ENCODE measurements at places on chromosomes 13 and 19.
A peak's percentile ranks its signal among the peaks of the same experiment; 100 is the strongest.

DNA sequence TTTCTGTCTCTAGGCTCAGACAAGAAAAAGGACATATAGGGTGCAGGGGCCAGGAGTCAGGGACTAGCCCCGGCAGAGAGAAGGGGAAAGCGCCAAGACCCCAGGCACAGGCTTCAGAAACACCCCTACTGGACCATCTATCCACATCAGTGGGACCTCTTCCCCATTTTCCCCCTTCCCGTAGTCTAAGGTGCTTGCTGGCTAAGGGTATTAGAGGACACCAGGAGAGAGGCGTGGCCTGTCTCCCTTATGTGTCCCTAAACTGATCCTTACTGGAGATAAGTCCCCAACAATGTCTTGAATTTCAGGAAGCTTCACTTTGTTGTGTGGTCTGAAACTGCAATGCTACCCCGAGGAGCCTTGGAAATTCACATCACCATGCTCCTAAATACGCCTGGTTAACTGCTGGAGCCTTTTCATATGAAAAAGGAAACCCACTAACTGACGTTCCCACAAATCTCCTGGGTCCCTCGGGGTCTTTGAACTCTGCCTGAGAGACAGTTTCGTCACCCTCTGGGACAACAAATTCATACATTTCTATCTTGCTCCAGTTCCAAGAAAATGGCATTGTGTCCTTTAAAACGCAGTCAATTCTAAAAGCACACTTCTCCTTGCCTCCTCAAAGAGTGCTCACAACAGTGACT is 197.7 kb downstream of the COL4A1 start:
- no peak overlapping the region for H3K27ac ChIP-seq
- H3K4me1 ChIP-seq, result peaks cover 6% of the 10 kb centered on the region
- no peak for DNase-seq
- peaks cover 16% of the 10 kb centered on the region for H3K27me3 ChIP-seq
- H3K4me3 ChIP-seq, result no peak overlapping the region

DNA sequence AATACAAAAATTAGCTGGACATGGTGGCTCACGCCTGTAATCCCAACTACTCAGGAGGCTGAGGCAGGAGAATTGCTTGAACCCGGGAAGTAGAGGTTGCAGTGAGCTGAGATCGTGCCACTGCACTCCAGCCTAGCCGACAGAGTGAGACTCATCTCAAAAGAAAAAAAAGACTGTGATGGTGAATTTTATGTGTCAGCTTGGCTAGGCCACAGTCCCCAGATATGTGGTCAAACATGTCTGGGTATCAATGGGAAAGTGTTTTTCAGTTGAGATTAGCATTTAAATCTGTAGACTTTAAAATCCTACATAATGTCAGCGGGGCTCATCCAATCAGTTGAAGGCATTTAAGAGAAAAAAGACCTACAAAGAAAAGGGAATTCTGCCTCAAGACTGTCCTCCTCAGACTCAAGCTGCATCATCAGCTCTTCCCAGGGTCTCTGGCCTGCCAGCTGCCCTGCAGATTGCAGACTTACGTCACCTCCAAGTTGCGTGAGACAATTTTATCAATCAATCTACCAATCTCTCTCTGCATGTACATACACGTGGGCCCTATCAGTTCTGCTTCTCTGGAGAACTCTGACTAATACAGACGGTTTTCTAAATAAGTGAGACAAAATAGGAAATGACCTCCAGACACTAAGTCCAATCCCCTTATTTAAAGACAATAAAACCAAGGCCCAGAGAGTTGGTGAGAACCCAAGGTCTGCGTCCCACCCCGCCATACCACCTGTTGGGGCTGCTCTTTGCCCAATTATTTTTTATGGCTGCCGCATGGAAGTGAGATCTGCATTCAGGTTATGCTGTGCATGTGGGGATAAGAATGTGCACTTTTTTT is 99.2 kb downstream of the ABCC4 start:
- DNase-seq, result no peak
- H3K27ac ChIP-seq, result no peak overlapping the region
- H3K36me3 ChIP-seq, result peaks cover 21% of the 10 kb centered on the region
- H3K4me3 ChIP-seq, result no peak overlapping the region
- no peaks in the 10 kb centered on the region for H3K27me3 ChIP-seq

DNA sequence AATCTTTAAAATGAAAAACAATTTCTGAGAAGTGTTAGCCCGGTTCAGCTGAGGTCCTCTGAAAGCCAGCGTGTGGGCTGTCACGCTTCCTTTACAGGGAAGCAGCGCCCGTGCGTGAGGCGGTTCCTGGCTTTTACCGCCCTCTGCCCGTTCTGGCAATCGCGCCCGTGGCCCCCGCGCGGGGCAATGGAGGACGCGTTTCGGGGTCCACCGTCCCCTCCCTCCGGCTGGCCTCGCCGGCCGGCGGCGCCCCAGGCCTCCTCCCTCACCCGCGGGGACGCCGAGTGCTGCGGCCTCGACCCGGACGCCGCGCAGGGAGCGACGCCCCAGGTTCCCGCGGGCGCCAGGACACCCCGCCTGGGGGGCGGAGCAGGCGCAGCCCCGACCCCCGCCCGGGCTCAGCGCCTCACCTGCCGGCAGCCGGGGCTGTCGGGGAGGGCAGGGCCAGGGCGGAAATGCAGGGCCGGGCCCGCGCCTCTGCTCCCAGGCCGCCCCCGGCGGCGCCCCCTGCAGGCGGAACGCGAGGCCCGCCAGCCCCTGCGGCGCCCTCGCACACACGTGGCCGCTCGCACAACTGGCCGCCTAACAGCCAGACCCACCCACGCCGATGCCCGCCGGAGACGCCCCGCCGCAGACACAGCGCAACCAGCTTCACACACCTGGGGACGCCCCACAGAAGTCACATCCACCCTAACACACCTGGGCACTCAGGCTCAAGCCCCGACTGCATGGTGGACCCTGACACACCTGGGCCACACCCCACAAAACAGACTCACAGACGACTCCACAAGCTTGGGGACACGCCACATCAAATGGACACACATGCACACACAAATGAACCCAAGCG is at the start of gene GGACT:
GGACT (minus strand) TSS at position 459 of the 847 bp plus-strand sequence. CDS start 56,198 bp downstream, outside the sequence.
- no peaks in the 10 kb centered on the region for H3K36me3 ChIP-seq
- no peaks in the 10 kb centered on the region for H3K27me3 ChIP-seq
- H3K4me3 ChIP-seq, result peak within 1 kb of the TSS; percentile 87

GRCh38 chr13:59671881-59672280 is 491.8 kb downstream of the DIAPH3 start:
- DNase-seq, result no peak
- no peaks in the 10 kb centered on the region for H3K36me3 ChIP-seq
- H3K27me3 ChIP-seq, result no peaks in the 10 kb centered on the region
- H3K27ac ChIP-seq, result no peak overlapping the region
- H3K4me3 ChIP-seq, result no peak overlapping the region
- H3K4me1 ChIP-seq, result no peaks in the 10 kb centered on the region

- H3K27ac ChIP-seq, result no peak overlapping the region
- H3K4me3 ChIP-seq, result no peak overlapping the region
- DNase-seq, result no peak
- H3K27me3 ChIP-seq, result peaks cover 22% of the 10 kb centered on the region
- H3K36me3 ChIP-seq, result no peaks in the 10 kb centered on the region
Measured at GRCh38 chr19:55196803-55197202, 12.5 kb downstream of the PTPRH start.

- H3K4me1 ChIP-seq, result peaks cover 10% of the 10 kb centered on the region
- peak overlapping the region; percentile 18 for H3K27ac ChIP-seq
- H3K27me3 ChIP-seq, result no peaks in the 10 kb centered on the region
- H3K4me3 ChIP-seq, result no peak overlapping the region
Measured at GRCh38 chr19:45616704-45617017, 14.6 kb upstream of the GPR4 start.

DNA sequence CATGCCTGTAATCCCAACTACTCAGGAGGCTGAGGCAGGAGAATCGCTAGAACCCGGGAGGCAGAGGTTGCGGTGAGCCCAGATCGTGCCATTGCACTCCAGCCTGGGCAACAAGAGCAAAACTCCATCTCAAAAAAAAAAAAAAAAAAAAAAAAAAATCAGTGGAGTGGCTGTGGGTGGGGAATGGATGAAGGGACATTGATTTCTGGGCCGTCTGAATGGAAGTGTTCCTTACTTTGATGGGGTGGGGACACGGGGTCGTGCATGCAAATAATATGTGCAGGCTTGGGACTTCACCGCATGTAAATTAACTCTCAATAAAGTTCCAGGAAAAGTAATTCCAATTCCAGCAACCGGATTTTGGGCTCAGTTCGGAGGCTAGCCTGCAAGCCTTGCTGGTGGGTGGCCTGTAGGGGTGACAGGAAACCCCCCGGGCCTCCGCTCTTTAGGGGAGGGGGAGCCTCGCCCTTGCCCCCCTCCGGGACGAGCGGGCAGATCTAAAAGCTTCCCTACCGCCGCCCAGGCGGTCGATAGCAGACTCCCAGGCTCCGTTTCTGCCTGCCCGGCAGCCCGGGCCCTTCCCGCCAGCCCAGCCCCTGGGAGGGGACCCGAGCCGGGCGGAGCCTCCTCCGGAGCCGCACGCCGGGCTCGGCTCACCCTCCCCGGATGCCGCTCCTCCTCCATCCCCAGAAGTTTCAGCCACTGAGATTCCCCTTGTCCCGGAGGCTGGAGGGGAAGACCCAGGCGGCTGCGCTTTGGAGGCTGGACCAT is 48.0 kb upstream of the ADGRE5 start:
- no peaks in the 10 kb centered on the region for H3K27me3 ChIP-seq
- no peaks in the 10 kb centered on the region for H3K4me1 ChIP-seq
- no peaks in the 10 kb centered on the region for H3K36me3 ChIP-seq
- H3K4me3 ChIP-seq, result no peak overlapping the region
- H3K27ac ChIP-seq, result no peak overlapping the region
- DNase-seq, result no peak

DNA sequence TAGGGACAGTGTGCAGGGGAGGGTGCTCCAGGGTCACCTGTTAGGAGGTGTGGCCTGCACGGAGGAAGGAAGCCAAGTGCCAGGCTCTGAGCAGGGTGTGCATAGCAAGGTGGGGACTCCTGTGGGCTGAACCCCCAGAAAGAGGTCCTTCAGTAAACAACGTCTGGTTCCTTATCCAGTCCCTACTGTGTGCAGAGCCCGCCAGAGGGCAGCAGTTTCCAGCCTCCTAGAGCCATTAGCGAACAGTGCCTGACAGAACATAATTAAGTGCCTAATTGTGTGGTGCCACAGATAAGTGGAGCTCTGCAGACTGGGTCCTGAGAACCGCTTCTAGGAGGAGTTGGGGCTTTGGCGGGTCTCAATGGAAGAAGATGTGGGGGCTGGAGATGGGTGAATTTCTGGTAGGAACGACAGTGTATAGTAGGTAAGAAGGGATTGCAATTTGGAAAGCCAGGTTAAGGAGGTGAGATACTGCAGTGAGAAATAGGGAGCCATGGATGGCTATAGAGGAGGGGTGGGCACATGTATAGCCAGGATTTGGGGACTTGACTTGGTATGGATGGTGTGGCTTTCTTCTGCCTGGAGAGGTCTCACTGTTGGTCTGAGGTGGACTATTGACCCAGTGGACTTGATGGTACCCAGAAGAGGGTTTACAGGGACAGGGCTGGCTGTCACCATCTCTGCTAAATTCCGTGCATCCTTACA is 323.1 kb downstream of the ZNF536 start:
- H3K36me3 ChIP-seq, result no peaks in the 10 kb centered on the region
- H3K4me1 ChIP-seq, result peaks cover 58% of the 10 kb centered on the region
- no peak overlapping the region for H3K27ac ChIP-seq
- H3K4me3 ChIP-seq, result no peak overlapping the region
- DNase-seq, result no peak

- no peak overlapping the region for H3K27ac ChIP-seq
- H3K27me3 ChIP-seq, result no peaks in the 10 kb centered on the region
- peaks cover 3% of the 10 kb centered on the region for H3K36me3 ChIP-seq
- DNase-seq, result no peak
- no peaks in the 10 kb centered on the region for H3K4me1 ChIP-seq
- H3K4me3 ChIP-seq, result no peak overlapping the region
Measured at GRCh38 chr13:33169273-33169980, 116.1 kb downstream of the STARD13 start.

DNA sequence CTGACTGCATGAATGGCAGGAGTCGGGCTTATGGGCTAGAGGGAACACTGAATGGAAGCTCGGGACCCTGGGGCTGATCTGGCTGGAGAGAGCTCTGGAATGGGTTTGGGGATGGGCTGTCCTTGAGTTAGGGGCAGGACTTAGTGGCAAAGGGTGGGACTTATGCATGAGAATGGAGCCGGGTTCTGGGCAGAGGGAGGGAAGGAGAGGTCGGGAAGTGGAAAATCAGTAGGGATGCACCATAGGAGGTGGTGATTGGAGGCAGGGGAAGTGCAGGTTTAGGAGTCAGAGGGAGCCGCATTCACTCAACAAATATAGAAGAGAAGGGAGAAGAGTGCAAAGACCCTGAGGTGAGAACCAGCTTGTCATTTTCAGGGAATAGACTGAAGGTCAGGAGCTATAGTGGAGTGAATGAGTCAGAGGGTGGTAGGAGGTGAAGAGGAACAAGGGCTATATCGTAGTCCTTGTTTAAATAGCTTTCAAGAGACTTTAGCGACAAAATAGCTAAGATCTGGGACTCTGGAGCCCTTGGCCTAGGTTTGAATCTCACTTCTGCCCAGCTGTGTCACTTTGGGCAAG is 748 bp downstream of the RAB4B start:
- H3K36me3 ChIP-seq, result peaks cover 4% of the 10 kb centered on the region

DNA sequence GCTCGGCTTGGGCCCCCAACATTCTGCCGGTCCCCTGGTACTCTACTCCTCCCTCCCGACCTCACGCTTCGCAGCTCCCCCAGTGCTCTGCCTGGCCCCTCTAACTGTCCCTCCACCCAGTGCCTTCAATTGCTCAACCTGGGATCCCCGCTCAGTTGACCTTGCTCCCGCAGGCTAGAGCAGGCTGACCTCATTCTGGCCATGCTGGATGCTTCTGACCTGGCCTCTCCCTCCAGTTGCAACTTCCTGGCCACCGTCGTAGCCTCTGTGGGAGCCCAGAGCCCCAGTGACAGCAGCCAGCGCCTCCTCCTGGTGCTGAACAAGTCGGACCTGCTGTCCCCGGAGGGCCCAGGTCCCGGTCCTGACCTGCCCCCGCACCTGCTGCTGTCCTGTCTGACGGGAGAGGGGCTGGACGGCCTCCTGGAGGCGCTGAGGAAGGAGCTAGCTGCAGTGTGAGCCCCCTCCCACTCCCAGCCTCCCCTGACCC is 3.6 kb downstream of the GTPBP3 start:
- peaks cover 5% of the 10 kb centered on the region for H3K4me1 ChIP-seq
- H3K27me3 ChIP-seq, result no peaks in the 10 kb centered on the region
- no peaks in the 10 kb centered on the region for H3K36me3 ChIP-seq
- no peak overlapping the region for H3K4me3 ChIP-seq
- no peak overlapping the region for H3K27ac ChIP-seq
